COR-L47 (cell line): ENCODE measurements at places on chromosomes 7 and 10.

GRCh38 chr10:6928586-6928985 is 348.5 kb upstream of the PRKCQ start:
- no peak for DNase-seq

- no peak for DNase-seq
These were observed 88.7 kb upstream of the CHST15 start for GRCh38 chr10:124182088-124182541.

DNA sequence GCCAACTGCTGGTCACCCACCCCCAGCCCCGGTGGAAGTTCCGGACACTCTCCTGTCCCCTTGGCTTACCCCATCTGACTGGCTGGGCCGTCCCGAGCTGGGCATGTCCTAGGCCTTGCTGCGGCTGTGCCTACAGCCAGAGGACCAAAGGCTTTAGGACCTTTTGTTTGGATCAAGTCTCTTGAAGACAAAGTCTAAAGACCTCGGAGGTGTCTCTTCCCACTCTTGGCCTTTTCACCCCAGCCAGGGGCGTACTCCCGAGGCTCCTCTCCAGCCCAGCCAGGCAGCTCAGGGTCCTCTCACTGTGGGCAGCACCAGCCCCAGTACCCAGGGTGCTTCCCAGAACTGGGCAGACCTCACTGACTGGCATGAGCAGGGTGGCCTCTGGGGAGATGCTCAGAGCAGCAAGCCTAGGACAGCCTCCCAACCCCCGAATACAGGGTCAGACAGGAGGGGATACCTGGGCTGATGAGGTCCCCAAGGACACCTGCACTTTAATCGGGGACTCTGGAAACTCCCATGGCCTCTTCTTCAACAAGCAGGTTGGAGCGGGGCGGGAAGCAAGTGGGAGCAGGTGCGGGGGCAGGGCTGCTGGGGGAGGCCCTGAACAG is 2.7 kb upstream of the PWWP2B start:
- DNase-seq: no peak

DNA sequence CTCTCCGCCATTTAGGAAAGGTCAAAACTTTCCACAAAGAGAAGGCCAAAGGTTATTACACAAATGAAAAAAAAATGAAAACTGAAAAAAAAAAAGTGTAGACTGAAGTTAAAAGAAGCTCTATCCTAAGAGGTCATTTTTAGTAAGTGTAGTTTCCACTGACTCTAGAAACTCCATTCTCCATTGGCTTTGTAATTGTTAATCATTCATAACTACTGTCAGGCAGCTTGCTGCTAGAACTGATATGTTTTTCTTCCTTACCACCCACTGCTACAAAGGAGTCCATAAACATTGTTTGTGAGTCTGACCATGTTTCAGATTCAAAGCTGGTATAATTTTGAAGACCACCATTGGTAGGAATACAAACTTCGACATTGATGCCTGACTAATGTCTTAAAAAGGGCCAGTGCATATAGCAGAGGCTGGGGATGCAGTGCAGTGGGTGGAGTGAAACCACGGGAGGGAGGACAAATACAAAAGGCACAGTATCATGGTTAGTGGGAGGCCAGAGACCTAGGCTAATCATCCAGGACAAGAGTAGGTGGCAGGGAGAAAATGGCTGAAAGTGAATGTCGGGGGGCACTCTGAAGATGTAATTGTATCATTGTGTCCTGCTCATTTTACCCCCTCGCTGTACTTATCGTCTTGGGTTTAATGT is 16.9 kb upstream of the DYNC1I1 start:
- DNase-seq: no peak

DNA sequence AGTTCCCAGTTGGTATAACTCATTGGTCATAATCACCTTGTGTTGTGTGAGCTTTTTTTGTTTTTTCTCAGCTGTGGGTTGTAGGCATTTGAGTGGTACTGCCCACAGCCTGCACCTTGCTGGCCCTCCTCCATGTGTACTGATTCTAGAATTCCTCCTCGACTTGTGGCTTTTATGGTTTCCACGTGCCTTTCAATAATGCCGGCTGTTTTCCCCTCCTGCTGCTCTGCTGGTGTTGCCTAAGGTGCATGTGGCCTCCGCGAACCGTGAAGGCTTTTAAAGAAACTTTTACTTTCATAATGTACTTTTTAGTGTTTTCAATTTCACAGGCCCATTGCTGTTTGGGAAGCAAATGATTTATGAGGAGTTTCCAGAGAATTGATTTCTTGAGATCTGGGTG is 518.0 kb downstream of the REEP3 start:
- no peak for DNase-seq

DNA sequence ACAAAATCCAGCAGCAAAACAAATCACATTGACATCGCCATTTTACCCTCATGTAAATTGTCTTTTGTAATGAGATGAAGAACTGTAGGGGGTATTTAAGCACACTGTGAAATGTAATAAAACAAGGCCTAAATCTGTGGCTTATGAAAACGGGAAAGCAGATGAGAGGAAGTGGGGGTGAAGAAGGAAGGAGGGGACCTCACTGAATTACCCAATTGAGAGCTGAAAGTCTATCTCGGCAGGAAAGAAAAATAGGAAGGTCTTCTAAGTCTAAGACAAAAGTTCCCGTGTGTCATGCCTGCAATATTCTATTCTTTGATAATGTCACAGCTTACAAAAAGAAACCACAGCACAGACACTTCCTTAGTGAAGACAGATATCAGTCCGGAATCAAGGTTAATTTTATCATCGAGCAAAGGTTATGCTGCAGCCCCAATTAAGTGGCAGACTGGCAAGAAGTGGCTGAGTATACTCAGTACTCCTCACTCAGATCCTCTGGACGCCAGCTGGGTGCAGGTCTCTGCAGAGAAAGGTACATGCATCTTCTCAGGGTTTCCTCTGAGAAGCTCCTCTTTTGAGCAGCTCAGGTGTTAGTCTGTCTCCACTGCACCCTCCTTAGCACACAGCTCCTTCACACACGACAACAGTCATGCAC is 239.7 kb downstream of the FANK1 start:
- no peak for DNase-seq

GRCh38 chr10:69387500-69387899 is 29.2 kb downstream of the TACR2 start:
- no peak for DNase-seq

GRCh38 chr10:11509036-11509435 is 102.4 kb downstream of the USP6NL start:
- DNase-seq: no peak

DNA sequence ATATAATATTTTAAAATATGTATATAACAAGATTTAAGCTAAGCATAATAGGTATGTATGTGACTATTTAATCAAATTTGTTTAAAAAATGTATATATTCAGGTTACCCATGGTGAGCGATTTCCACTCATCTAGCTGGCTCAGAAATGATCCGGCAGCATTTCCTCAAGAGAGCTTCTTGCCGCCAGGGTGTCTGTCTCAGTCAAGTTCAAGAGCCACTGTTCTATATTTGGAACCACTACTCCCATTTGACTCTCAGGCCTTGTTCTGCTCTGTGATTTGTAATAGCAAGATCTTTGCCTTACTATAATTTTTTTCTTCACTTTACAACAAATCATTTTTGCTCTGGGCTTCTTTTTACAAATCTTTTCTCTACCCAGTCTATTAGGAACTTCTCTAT is 48.7 kb upstream of the CNTNAP2 start:
- DNase-seq: no peak
